ENCODE measurements at places on chromosomes 11 and 22.

DNA sequence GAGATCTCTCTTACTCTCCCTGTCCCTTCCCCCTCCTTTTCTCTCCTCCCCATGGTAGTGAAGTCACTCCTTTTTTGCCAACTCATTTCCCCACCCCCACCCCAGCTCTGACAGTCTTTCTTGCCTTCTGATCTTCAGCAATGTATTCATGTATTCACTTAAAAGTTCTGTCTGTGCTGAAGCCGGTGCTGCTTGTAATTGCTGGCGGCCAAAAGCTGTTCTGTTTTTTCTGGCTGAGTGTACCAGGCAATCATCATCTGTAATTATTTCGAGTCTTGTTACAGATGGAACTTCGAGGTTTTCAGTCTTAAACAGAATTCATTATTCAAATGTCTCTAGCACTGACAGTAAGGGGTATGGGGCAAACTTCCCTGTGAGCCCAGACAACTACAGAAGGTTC, 99.5 kb downstream of the SPATA19 start:
- DNase-seq: no peak

GRCh38 chr11:2891326-2892214, 6.0 kb upstream of the CDKN1C start:
- no peak for DNase-seq

DNA sequence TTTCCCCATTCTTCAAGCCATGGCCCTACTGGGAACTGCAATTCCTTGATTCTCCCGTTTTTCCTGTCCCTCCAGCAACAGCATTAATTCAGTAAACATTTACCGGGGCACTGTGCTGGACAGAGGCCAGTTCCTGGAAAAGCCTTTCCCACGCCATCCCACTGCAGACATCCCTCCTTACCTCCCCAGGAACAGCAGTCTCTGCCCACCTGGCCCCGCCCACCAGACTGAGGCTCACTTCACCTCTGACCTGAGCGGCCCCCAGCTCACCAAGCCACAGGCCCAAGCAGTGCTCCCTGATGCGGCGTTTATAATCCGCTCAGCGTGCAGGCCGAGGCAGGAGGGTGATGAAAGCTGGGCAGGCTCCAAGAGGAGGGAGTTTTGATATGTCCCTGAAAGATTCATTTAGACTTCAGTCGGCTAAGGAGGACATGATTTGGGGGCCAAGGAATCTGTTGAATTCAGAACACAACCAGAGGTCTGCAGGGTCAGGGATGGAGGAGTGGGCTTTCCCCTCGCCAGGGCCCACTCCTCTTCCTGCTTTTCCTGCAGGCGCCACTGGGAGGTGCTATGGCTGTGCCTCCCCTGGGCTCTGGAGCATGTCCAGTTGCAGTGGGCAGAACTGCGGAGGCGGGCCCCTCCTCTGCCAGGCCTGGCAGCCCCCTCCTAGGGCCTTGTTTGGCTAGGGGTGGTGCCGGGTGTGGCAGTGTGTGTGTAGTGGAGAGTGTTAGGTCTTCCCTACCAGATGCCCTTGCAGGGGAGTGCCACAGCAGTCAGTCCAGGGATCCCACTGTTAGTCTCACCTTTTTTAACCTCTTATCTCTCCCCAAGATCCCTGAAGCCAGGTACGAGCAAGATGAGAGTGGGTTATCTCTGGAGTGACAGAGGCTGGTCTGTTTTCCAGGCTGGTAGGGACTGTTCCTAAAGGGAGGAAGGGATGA, 1.4 kb upstream of the TAGLN start:
- no peak for DNase-seq

DNA sequence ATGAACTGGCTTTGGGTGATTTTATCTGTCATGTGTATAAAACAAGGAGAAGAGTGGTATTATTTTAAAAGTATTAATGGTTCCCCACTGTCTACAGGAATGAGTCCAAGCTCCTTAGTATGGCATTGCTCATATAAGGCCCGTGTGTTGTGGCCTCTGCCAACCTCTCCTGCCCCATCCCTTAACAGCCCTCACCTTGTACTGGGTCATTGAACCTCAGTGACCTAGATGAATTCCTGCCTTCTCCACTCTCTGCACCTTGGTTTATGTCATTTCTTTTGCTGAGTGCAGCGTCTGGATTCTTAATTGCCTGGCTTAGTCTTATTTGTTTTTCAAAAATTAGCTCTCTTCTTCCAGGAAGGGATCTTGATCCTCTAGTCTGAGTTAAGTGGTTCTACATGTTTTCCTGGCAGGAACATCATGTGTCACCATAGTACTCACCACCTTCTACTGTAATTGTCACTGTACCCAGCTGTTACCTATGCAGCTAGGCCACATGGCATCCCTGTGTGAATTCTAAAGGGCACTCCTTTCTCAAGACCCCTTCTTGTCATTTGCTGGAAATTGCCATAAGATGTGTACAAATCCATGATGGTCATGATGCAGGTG, 36.2 kb upstream of the POGLUT3 start:
- no peak for DNase-seq

Data from CD4-positive, alpha-beta T cell treated with Interleukin-4 for 1 hour (primary cell).